Bronchial epithelial cell (primary cell): ENCODE measurements at places on chromosomes 13 and 19. TPM values are rescaled to one million over a fixed set of nuclear protein-coding genes. Genes with fewer than 3 reads are reported as not detected.

CLEC11A gene
- total RNA-seq = 0.26 TPM in 2 replicates

ADGRE2 gene
- 0.26 and 0.38 TPM in 2 replicates for total RNA-seq

KIR2DL3 gene
- total RNA-seq = not detected in 2 replicates

CEACAM6 gene
- total RNA-seq = 13.7 and 41.6 TPM in 2 replicates

LILRB3 gene
- total RNA-seq = not detected in 2 replicates

BICRA gene
- total RNA-seq = 2.9 and 4.5 TPM in 2 replicates

KLK1 gene
- total RNA-seq = not detected in 2 replicates

TPTE2 gene
- not detected in 2 replicates for total RNA-seq

TMEM150B gene
- total RNA-seq = not detected in 2 replicates

FCHO1 gene
- total RNA-seq = 0.26 and 0.90 TPM in 2 replicates

UBE2L5 gene
- not detected in 2 replicates for total RNA-seq

DNA sequence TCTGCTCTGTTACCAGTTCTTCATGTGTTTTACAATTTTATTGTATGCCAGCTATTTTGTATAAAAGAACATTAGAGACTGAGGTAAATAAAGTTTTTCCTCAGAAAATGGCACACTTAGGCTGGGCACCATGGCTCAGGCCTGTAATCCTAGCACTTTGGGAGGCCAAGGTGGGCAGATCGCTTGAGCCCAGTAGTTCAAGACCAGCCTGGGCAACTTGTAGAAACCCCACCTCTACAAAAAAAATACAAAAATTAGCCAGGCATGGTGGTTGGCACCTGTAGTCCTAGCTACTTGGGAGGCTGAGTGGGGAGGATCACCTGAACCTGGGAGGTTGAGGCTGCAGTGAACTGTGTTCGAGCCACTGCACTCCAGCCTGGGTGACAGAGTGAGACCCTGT is 32.0 kb downstream of the CCDC8 start:
- DNase-seq = no peak

- DNase-seq = no peak
These were observed 190.0 kb downstream of the MZT1 start for GRCh38 chr13:72537395-72537780.

- DNase-seq = peak; percentile 80
These were observed 10.3 kb downstream of the EHD2 start for GRCh38 chr19:47723581-47723940.

DNA sequence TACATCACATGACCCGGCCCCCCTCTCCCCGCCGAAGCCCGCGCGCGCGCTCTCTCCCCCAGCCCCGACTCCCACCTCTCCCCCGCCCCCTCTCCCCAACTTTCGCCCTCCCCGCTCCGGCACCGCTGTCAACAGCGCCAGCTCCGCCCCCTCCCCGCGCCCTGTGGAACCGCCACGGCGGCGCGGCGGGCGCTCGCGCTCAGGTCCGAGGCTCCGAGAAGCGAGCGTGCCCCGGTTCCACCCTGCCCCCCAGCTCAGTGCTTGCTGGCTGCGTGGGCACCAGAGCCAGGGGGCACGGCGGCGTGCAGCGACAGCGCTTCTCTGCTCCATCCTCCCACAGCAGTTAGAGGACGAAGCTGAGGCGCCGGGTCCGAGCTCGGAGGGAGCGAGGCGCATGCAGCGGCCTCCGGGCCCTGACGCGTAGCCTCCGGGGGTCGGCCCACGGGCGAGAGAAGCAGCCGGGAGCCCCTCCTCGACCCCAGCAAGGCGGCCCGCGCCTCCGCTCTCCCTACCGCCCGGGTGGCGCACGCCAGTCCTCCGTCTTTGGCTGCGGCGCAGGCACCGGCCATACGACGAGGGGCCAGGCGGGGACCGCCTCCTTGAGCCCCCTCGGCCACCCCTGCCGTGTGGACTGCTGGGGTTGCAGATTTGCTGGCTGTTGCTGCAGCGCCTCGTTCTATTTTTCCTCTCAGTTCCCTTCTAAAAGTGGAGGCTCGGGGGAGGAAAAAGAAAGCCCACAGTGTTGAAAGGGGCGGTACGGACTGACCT is 109.5 kb downstream of the KCNRG start:
- DNase-seq = peak; percentile 12

DNA sequence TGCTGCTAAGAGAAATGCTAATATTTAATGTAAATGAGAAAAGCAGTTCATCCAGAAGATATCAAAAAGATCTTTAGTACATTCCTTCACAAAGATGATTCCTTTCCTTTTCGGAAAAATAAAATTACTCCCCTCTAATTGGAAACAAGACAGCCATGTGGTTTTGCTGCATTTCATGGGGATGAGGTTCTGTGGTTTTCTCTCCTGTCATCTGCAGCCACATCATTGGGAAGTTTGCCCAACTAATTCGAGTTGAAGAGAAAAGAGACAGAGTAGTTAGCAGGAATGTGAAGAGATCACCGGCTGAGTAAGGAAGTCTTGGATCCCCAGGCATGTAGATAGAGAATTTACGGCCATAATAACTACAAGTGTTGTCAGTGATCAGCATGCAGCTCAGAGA is 122.1 kb downstream of the CYSLTR2 start:
- peak; percentile 12 for DNase-seq

DNA sequence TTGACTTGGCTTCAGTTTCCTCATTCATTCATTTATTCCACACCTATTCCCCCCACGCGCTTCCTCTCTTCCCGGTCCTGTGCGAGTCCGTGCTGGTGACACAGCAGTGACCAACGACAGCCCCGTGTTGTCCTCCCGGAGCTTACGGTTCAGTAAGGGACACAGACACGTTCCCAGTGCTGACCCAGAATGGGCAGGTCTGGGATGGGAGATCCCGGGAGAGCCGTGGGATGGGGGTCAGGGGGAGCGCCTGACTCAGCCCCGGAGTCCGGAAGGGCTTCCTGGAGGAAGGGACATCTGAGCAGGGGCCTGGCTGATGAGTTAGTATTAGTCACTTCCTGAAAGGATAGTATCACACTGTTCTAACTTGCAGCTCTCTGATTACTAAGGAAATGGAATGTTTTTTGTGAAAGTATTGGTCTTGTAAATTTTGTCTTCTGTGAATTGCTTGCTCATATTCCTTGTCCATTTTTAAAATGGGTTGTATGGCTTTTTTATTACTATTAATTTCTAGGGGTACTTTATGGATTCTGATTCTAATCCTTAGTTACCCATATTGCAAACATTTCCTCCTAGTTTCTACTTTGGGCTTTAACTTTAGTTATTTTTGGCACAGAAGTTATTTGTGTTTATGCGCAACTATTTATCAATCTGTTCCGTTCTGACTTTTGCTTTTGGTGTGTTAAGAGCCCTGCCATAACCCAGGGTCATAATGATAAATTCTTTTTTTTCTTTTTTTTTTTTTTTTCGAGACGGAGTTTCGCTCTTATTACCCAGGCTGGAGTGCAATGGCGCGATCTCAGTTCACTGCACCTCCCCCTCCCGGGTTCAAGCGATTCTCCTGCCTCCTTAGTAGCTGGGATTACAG is 708 bp upstream of the ERCC1 start:
- peak; percentile 98 for DNase-seq

- DNase-seq = no peak
These were observed 198.0 kb downstream of the ZNF536 start for GRCh38 chr19:30570194-30570593.

DNA sequence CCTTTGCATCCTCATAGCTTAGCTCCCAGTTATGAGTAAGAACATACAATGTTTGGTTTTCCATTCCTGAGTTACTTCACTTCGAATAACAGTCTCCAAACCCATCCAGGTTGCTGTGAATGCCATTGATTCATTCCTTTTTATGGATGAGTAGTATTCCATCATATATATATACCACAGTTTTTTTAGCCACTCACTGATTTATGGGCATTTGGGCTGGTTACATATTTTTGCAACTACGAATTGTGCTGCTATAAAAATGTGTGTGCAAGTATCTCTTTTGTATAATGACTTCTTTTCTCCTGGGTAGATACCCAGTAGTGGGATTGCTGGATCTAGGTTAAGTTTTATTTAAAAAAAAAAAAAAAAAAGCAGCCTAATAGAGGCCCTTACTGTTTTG is 14.1 kb downstream of the TNFRSF19 start:
- no peak for DNase-seq

DNA sequence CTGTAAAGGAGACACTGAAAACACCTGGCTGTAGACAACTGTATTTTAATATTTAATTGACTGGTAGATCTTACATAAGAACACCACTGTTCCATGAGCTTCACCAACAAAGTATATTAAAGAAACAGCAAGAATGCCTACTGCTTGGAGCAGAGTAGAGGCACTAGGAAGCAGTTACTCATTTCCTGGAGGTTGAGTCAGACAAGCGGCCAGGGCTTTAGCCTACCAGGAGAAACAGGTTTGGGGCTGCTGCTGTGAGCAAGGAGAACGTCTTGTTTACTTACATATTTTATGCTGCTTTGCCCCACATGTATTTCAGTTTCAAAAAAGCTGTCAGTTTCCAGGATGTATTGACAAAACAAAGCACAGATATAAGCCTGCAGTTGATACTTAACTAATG is 33.4 kb downstream of the ALG5 start:
- DNase-seq = peak; percentile 95

GRCh38 chr19:3813473-3814392 is 27.6 kb upstream of the MATK start:
- no peak for DNase-seq

DNA sequence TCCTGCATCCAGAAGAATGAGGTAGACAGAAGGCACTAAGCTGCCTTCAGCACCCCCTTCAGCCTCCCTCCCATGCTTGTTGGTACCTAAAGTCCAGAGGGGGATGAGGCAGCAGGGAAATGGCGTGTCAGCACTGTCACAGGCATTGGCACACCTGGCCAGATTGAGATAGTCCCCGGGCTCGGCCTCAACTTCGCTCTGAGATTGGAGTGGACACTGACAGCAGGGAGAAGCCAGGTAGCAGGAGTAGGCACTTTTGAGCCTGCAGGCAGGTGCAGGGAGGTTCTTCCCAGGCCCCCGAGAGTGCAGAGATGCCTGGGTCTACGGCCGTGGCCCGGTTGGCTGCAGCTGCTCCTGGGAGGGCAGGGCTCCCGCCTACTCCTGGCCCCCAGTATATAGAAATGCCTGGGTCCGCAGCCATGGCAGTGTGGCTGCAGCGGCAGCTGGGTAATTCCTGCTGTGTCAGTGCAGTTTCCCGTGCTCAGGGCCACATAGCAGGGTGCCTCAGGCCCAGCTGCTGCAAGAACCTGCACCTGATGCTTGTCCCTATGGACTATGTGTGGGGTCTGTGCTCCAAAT is 160.3 kb downstream of the SLITRK6 start:
- no peak for DNase-seq

DNA sequence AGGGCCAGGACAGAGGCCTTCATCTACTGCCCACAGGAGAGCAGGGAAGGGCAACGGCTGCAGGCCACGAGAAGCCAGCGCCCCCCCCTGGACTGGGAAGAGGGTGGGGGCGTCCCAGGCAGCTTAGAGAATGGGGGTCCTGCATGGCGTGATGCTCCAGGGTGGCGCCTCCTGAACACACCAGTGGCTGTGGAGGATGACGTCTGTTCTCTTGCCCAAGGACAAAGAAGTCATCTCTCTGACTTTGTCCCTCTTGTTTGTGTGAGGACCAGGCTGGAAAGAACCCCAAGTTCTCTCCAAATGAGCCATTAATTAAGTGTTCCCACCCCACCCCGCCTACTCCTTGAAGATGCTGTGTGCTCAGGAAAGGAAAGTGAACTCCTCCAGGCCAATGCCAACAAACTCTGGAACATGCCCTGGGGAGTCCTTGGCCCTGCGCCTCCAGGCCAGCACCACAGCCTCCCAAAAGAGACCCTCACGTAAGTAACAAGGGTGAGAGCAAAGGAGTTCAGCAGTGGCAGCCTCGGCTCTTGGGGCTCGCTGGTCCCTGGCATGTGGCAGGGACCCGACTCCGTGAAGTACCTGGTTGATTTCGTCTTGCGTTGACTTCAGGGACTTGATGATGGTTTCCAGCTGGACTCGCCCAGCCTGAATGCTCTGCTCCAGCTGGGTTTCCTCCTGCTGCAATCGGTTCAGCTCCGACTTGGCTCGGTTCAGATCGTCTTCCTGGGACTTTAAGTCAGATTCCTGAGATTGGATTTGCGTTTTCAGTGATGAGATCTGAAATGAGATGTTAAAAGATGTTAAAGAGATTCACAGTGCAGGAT is 68.4 kb downstream of the EPS15L1 start:
- no peak for DNase-seq

DNA sequence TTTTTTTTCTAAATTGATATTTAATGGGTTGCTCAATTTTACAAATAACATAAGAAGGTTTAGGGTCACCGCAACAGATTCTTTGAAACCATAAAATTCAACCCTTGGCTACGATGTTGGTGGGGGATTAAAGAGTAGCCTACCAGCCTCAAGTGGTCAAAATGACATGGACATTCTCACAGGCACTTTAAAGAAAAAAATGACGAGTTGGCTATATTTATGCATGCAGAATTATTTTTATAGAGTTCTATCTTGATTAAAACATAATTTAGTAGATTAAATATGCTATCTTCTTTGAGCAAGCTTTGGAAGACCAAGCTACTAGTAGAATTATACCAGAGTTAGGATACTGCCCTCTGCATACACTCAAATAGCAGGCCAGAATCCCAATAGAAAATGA is 293.0 kb downstream of the DCT start:
- no peak for DNase-seq

GRCh38 chr19:45406226-45407090 is at the start of gene POLR1G:
Gene POLR1G (plus strand): TSS chr19:45406644. CDS start chr19:45406697, 53 bp downstream.
- DNase-seq = peak; percentile 81

- DNase-seq = no peak
These were observed 3.7 kb downstream of the BRSK1 start for GRCh38 chr19:55287361-55288079.

DNA sequence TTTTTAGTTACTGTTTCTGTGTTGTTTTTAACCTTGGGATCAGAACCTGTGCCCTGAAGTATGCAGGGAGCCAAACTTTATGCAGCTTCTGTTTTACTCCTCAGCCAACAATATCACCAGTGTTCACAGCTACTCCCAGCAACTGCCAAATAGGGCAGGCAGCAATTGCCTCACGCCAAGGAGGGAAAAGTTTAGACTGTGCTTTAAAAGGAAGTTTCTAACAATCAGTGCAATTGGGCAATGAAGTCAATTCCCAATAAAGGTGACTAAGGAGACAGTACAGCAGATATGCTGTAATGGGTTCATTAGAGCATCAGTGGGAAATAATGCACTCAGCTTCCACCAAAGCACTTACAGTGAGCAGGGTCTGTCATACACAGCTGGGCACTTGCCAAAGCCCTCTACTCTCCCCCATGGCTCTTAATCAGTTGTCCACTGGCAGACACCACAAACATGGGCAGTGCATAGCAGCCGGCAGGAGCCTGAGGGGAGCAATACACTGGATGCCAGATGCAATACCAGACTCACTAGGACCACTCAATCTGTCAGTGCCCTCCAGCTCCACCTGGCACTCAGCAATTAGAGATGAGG is 19.3 kb downstream of the ENOX1 start:
- DNase-seq = no peak

GRCh38 chr19:28680111-28680510 is 532.8 kb downstream of the UQCRFS1 start:
- no peak for DNase-seq
